GF-D8 (cell line): ENCODE measurements at places on chromosomes 4 and X.

DNA sequence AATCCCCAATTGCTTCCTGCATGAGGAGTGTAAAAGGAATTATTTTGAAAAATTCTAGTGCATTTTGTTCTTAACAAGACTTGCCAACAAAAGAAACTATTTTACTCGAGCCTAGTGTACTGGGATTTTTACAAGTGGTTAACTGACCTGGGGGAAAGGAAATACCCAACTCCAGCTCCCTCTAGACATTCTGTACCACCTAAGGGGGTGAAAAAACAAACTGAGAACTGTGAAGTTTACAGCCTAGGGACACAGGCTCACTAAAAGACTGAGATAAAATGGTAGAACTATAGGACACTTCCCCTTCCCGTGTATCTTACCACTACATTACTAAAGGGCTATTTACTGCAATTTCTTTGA, 2.6 kb upstream of the ADH5 start:
- DNase-seq: no peak

- no peak for DNase-seq
Measured at GRCh38 chr4:155809835-155810234, 51.0 kb downstream of the GUCY1B1 start.

- no peak for DNase-seq
Measured at GRCh38 chrX:113790987-113791386, 792.9 kb upstream of the HTR2C start.

- DNase-seq: no peak
Measured at GRCh38 chr4:99043346-99043745, 45.2 kb downstream of the ADH5 start.

DNA sequence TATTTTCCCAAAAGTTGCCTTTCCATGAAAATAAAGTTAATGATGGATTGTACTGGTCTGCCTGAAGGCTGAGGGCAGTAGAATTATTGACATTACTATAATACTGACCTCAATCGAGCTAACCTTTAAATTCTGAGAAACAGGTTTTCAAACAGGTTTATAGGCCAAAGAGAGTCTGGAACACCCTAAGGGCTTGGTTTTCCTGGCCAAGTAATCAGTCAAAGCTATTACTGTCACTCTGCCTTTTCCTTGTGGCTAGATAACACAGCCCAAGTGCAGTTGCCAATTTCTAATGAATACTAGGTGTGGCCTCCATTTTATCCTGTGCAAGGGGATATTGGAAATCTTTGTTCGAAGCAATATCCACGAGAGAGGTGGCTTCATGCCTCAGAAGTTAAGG, 75.2 kb downstream of the INTS12 start:
- no peak for DNase-seq

GRCh38 chrX:29281078-29281742, 694.0 kb downstream of the IL1RAPL1 start:
- DNase-seq: no peak

DNA sequence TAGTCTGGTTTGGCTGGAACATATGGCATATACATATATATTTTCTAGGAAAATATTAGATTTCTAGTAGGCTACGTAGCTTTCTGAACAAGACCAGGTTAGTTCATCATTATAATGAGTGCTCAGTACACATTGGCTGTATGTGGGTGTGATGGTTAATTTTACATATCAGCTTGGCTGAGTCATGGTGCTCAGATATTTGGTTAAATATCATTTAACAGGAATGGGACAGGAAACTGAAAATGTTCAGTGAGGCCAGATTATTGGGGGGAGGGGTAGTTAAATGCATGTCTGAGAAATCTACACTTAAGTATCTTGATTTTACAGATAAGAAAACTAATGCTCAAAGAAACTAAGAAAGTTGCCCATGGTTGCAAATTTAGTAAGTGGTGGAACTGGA, 160.1 kb downstream of the RBMX2 start:
- DNase-seq: no peak

- no peak for DNase-seq
Measured at GRCh38 chr4:94558392-94558904, 106.7 kb downstream of the PDLIM5 start.

DNA sequence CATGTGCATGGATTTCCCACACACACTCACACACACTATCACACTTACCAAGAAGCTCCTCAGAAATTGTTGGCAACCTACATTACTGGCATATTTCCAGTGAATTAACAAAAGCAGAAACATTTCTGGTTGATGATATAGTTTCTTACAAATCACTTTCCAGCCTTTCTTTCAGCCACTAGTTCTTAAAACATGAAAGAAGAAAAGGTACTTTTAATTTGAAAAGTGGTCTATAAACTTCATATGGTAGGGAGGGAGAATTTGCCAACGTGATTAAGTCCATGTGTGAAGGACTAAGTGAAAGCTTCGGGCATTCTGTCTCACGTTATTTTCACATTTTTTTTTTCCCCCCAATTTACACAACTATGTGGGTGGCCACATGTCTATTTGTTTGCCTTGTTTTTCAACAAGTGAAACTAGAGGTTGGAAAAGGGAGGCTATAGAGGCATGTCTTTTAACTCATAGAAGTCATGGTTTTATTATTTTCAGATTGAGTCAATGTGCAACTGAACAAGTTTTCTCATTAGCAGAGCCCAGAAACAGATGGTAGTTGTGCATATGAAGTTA, 832.1 kb upstream of the INTU start:
- no peak for DNase-seq

GRCh38 chrX:10847333-10847732, 226.9 kb upstream of the MID1 start:
- DNase-seq: no peak

DNA sequence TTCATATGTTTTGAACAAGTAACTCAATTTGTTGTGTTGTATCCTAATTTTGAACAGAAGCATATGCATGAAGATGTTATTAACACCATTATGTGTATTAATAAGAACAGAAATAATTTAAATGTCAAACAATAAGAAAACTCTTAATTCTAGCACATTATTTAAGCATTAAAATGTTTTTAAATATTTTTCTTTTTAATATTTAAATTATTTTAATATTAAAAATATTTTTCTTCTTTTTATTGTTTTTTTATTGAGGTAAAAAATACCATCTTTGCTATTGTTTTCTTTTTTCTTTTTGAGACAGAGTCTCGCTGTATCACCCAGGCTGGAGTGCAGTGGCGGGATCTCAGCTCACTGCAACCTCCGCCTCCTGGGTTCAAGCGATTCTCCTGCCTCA, 441.0 kb upstream of the GALNT7 start:
- DNase-seq: no peak

DNA sequence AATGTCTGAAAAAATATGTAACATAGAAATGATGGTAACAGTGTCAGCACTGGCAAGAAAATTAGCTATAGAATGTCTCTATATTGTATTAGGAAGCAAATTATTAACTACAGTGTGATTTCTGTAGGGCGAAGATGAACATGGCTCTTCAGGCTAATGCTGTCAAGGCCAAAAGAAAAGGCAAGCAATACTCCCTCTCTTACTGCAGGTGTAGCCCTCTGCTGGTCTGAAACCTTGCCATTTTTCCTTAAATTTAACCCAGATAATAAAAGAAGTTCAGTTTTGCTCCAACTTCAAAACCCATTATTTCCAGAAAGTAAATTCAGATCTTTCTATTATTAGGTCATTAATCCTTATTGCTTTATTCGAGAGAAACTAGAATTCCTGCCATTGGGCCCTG, 215.9 kb downstream of the LRBA start:
- no peak for DNase-seq

DNA sequence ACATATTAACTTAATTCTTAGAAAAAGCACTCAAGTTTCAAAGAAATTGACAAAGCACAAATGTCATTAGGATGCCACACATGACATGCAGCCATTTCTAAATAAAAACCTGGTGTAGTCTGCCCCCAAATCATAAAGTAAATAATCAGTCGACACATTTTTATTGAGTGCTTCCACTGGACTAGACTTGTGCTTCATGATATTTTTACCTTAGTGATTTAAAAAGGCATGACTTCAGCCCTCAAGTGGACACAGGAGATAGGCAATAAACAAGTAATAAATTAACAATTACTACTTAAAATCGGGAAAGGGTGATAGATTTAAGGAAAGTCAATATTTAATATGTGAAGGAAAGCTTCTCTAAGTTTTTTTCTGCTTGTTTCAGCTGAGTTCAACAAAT, 7.6 kb downstream of the TRAM1L1 start:
- no peak for DNase-seq

DNA sequence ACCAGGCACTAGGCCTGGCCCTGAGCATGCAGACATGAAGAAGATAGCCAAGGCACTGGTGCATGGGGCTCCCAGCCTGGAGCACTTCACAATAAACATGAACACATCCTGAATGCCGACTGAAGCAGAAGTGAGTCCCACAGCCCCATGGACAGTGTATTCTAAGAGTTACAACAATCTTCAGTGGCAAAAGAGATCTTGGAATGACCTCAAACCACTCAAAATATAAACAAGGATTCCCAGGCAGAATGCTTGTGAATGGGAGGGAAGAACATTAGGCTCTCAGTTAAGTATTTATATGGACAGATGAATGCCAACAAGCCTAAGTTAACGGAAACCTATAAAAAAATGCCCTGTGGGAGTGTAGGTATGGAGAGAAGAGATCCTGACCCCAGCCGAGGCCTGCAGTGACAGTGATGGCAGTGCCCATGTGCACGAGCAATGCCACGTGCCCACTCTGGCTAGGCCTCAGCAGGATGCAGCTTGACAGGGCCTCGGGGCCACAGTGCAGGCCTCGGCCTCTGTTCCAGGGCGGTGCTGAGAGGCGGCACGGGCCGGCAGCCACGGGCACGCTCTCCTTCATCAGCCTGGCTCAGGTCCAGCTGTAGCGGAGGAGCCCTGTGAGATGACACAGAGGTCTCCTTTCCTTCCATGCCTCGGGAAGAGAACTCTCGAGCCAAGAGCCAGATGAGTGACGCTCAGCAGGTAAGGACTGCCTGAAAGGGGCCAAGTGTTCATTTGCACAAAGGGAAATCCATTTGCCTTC, 49.2 kb downstream of the IRF2 start:
- DNase-seq: no peak

DNA sequence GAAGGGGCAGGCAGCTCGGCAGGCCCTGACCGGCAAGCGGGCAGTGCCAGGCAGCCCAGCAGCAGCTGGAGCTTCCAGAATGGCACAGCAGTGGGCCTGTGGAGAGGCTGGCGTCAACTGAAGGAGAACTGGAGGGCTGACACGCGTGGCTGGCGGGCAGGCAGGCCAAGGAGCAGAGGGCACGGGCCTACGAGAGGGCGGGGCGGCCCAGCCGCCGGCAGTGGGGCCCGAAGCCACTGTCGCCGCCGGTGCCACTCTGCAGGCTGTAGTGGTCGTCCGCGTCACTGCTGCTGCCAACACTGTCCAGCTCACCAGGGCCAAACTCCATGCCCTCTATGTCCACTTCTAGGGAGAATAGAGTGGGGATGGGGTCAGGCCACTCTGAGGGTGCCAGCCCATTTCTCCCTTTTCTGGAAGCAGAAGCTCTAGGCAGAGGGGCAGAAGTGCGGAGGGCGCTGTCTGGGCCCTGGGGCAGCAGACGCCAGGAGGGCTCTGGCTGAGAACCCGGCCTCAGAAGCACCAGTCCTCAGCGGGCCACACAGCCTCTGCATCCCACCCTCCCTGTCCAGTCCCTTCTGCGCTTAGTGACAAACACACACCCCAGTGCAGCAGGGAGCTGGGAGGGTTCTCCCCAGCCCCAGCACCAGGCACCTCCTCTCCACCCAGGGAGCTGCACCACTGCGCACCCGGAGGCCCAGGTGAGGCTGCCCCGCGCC, 8.6 kb upstream of the HAUS3 start:
- DNase-seq: no peak

DNA sequence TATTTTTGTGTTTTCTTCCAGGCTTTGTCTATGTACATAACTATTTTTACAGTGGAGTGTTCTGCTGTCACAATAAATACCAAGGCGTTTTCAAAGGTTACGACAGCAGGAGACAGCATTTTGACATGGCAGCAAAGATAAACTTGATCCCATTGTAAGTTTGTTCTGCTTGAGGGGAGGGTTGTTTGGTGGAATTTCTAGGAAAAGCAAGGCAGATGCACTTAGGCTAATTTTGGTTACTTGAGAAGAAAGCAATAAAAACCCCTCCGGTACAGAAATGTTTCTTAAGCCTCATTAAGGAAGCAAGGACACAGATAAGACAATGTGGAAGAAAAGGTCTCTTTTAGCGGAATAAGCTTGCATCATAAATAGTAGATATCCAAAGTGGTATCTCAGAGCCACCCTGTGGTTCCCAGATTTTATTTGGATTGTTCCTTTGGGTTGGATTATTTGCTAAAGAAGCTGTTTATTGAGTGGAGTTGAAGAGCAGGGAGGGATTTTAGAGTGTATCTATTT, 54.3 kb downstream of the CLCN5 start:
- peak; percentile 0 for DNase-seq

DNA sequence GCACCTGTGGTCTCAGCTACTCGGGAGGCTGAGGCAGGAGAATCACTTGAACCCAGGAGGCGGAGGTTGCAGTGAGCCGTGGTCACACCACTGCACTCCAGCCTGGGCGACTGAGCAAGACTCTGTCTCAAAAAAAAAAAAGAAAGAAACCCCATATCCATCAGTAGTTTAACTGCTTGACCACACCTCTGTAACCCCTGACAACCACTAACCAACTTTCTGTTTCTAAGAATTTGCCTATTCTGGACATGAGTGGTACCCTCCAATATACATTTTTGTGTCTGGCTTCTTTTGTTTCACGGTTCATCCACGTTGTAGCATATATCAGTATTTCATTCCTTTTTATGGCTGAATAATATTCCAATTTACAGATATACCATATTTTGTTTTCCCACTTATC, 9.1 kb downstream of the PPAT start:
- no peak for DNase-seq

GRCh38 chr4:163542275-163542674, 47.8 kb downstream of the TMA16 start:
- DNase-seq: no peak

GRCh38 chr4:145058256-145058655, 39.7 kb downstream of the ANAPC10 start:
- no peak for DNase-seq

DNA sequence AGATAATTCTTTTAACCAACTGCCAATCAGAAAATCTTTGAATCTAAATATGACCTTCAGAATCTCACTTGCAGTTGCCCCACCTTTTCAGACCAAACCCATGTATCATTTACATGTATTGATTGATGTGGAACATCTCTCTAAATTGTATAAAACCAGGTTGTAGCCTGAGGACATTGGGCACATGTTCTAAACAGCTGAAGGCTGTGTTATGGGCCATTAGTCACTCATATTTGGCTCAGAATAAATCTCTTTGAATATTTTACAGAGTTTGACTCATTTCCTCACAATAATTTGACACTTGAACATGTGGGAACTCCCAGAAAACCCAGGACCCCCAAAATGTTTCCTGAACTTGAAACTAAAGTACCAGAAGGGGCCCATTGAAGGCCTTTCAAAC, 58.7 kb downstream of the UGT2B10 start:
- no peak for DNase-seq

- no peak for DNase-seq
Measured at GRCh38 chr4:182893047-182893446, 24.1 kb downstream of the DCTD start.

GRCh38 chr4:56250776-56251175, 136.5 kb downstream of the AASDH start:
- DNase-seq: no peak

GRCh38 chr4:153000076-153000420, 63.9 kb downstream of the FHDC1 start:
- no peak for DNase-seq

- DNase-seq: no peak
Measured at GRCh38 chr4:183772361-183772760, 113.3 kb downstream of the TRAPPC11 start.
